ENCODE measurements at places on chromosomes 7 and 10.

DNA sequence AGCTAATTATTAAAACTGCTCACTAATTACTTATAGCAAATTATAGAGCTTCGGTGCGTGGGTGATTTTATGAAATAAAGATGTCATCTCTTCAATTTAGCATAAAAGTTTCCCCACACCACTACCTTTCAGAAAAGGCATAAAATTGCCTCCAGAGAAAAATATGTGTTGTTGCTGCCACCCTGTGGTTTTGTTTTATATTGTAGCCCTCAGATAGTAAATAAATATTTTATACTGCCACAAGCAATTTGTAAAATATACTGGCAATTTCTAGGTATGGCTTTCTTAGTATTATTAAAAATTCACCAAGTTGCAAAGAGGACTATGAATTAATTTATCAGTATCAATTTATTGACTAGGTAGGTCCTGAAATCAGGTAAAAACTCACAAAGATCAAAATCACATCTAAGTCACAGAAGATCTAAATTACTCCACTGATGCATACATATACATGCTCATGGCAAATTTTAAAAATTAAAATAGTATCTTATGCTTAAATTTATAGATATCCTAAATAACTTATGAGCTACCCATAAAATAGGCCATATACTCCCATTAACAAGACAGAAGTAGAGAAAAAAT lies 26.5 kb downstream of the ASNS start:
- DNase-seq = no peak

DNA sequence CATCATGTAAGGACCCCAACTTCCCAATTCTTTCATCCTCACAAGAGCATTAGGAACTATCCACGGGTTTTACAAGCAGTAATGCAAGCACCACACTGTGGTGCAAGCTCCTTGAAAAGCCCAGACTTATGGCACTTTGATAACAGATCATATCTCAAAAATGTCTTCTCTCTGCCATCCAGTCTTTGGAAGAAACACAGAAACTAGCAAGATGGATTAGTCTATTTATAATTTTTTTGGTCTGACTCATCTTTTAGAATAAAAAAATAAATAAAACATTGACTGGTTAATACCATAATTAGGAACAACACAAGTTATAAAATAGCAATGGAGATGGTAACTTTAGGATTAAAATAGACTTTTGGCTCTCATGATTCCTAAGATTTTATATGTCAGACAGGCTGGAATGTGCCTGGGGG lies 49.0 kb upstream of the CALD1 start:
- no peak for DNase-seq

DNA sequence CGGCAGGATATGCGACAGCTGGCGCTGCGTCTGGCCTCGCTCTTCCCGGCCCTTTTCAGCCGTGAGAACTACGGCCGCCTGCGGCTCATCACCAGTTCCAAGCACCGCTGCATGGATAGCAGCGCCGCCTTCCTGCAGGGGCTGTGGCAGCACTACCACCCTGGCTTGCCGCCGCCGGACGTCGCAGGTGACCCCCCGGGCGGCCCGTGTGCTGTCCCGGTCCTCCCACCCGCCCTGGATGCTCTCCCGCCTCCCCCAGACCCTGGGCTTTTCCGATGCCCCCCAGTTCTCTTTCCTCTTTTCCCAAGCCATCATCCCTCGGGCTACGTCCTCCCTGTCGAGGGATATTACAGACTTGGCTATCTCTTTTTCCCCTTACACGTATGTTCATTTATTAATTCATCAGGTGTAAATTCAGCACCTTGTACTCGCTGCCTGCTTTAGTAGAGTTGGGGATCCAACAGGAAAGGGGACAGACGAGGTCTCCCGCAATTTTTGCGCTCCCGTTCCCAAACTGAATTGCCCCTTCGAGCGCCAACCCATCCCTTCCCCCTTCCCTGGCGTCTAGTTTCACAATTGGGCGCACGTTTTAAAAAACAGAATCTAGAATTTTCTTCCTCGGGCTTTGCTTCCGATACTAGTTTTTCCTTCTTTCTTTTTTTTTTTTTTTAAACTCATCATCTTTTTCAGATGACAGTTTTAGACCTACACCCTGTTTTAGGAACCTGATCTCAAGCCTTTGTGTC lies 846 bp downstream of the MINPP1 start:
- DNase-seq = peak; percentile 72

- DNase-seq = no peak
Observed at GRCh38 chr10:17649052-17649451, 5.1 kb downstream of the STAM start.

- DNase-seq = no peak
Observed at GRCh38 chr10:79286318-79286951, 60.8 kb upstream of the PPIF start.
